ENCODE measurements at places on chromosomes 4 and X.

DNA sequence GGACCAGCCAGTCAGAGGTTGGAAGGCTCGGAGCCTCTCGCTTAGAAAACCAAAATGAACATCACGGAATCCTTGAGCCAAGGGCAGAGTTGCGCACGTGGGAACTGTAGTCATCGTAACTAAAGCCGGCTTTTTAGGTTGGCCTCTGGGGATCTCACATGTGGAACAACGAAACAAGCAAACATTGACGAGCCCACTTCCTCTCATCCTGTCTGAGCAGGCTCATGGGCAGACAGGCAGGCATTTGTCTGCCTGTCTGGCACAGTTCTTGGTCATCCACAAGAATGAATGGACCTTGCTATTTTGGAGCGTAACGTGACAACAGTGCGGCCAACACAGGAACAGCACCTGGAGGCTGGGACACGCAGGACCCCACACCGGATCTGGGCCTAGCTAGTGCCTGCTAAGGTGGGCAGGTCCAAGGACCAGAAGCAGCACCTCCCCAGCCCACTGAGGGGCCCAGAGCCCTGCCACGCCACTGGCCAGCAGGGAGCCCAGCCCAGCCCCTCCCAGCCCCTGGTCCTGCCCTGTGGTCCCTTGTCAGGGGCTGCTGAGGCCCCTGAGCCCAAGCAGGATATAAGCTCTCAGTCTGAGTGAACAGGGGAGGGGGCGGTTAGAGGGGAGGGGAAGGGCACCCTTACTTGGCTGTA, 9.2 kb upstream of the TREX2 start:
- DNase-seq, result no peak

- no peak for DNase-seq
These were observed 1216.3 kb upstream of the ADGRL3 start for GRCh38 chr4:59983852-59984251.

DNA sequence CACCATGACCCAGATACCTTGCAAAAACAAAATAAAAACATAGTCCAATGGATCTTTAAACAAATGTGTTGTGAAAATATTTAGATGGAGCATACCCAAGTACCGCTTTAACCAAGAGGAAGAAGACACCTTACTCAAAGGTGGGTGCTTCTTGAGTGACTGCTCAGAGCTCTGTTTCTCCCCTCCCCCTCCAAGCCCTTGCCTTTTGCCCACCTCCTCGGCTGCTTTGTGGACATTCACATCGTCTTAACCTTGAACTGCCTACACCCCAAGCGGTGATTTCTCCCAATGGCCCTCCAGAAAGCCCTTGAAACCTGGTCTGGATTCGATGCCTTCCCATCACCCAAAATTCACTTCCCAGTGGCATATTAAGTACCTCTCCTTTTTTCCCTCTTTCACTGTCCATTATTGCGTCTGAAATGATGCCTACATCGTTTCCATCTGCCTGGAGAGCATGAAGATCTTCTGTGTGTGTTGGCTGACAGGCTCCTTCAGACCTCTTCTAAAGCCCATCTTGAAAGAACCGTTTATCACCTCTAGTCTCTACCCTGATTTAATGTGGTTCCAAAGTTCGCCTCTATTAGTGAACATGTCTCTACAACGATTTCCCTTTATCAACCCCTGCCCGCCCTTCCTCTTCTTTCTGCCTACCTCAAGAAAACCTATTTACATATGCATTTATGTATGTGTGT, 968 bp downstream of the GPRIN3 start:
- DNase-seq, result no peak

DNA sequence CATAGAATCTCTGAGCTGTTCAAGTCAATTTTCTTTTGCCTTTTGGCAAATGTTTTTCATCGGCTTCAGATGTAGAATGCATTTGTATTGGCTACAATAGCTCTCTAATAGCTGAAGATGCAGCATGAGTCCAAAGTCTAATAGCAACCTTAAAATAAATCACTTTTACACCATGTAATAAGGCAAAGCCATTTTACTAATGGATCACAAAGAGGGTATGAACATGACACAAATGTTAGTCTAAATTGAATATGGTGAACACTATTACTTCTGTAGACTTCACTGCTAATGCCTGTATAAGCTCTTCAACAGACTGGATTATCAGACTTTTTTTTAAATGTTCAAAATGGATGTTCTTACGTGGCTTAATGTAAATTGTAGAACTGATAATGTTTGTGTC, 645.3 kb downstream of the TLL1 start:
- DNase-seq, result no peak

GRCh38 chr4:125772680-125773079, 457.9 kb downstream of the FAT4 start:
- DNase-seq, result no peak

- DNase-seq, result no peak
These were observed 287.0 kb downstream of the GASK1B start for GRCh38 chr4:157885811-157886210.

- DNase-seq, result no peak
These were observed 239.9 kb downstream of the MAML3 start for GRCh38 chr4:139913995-139914598.

GRCh38 chr4:2395584-2395983, 22.9 kb downstream of the ZFYVE28 start:
- no peak for DNase-seq
